ENCODE measurements at places on chromosomes 16 and 17.

- no peak for DNase-seq
Measured at GRCh38 chr16:15057681-15058417, 2.0 kb upstream of the NTAN1 start.

- DNase-seq = no peak
Measured at GRCh38 chr16:57256601-57257395, 11.7 kb downstream of the ARL2BP start.

DNA sequence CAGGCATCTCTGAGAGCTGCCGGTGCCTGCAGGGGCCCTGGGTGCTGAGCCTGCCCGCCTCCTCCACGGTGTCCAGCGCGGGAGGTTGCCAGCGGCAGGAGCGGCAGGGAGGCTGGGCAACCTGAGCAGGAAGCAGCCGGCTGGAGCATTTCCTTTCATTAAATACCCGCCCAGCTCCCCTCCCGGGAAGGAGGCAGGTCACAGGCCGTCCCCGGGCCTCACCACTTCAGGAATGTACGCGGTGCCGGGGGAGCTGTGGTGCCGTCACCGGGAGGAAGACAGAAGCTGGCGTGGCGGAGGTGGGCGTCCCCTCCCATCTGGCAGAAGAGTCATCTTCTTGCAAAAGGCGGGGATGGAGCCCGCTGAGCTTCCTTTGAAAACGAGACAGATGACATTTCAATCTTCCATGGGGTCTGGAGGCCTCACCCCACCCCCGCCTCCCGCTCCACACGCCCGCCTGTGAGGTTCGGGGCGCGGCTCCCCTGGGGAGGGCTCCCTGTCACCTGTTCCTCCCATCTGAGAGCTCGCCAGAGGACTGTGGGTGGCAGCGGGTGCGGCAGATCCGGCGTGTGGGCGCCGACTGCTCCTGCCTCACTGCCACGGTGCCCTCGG is 16.0 kb downstream of the SOX8 start:
- no peak for DNase-seq

DNA sequence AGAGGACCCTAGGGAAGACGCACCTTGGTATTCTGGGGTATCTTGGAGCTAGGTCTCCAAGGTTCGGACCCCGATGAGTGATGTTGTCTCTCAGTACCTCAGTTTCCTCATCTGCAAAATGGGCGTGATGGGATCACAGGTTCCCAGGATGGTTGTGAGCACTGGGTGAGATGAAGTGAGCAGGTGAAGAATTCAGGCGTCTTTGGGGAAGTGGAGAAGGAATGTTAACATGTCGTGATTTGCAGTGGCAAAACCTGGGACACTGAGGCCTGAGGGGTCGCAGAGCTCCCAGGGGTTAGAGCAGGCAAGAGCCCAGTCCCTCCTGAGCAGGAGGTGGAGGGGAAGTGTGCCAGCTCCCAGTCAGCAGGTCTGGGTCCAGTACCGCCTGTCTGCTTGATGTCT is 215.1 kb upstream of the GSE1 start:
- no peak for DNase-seq

GRCh38 chr16:79599837-79600637 is 500 bp downstream of the MAF start:
- DNase-seq = no peak

DNA sequence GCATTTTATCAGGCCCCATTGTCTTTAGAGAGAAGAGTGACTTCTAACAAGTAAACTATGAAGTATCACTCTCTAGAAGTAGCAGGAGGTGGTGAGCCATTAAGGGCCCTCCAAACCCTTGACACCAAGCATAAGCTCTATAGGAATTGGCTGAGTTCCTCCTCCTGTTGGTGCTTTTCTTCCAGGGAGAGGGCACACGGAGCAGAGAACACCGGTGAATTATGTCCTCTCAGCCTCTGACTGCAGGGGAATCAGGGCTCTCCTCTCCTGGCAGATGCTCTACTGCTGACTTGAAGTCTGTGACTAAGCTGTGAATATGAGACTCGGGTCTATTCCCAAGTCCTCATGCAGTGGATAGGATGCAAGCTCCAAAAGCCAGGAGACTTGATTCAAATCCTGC is 32.3 kb downstream of the CHD9 start:
- DNase-seq = no peak

DNA sequence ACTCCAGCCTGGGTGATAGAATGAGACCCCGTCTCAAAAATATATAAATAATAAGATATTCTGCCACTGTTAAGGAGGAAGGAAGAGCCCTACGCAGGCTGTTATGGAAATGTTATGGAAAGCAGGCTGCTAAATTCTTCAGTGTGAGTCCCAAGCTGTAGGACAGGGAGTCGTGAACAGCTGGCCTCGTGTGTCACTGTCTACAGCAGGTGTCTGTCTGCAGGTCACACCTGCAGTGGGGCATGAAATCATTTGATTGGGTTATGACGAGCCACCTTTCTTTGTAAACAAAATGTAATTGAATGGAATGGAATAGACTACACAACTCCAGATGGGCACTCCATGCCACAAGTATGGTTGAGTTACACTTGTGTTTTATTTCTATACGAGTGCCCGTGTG is 15.6 kb upstream of the LITAF start:
- peak; percentile 71 for DNase-seq

DNA sequence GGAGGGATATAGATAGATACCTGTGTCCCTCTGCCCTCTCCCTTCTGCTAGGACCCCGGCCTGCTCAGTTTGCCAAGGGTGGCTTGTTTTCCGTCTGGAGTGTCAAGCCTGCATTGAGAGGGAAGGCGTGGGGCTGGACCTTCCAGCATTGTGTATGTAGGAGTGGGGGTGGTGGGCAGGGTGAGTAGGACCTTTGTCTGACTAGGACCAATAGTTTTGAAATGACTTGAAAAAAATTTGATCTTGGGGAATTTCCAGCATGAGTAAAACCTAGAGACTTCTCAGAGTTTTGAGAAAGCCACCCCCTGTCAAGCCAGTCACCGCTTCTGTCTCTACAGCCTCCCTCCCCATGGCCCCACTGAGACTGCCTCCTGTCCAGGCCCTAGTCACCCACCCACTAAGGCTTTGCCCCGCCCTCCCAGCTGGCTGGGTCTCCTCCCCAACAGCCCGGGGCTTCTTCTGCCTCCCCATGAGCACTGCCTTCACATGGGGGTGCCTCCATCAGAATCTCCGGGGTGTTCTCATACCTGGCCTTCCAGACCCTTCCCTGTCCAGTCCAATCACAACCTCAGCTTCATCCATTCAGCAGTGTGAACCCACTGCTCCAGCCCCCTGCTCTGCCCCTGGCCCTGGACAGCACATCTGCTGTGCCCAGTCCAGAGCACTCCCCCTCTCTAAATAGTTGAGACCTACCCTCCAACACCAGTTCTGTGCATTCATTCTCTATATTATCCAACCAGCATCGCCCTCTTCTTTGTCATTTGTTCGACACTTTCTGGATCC is 207.0 kb downstream of the MSI2 start:
- no peak for DNase-seq

DNA sequence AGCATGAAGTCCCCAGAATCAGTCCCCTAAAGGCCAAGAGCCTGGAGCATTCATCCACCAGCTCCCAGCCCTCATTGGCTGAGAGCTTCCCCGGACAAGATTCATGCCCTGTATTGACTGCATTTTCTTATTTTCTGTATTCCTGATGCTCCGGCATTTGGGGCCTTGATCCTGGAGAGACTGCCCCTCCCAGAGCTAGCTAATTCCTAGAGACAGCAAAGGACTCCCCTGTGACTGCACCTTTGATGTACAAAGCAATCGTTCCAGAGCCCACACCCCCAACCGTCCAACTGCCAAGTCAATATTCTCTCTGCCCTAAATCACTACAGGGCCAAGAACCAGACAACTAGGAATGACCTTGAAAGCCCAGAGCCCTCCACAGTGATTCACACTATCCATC is 93.4 kb upstream of the CDH5 start:
- no peak for DNase-seq

DNA sequence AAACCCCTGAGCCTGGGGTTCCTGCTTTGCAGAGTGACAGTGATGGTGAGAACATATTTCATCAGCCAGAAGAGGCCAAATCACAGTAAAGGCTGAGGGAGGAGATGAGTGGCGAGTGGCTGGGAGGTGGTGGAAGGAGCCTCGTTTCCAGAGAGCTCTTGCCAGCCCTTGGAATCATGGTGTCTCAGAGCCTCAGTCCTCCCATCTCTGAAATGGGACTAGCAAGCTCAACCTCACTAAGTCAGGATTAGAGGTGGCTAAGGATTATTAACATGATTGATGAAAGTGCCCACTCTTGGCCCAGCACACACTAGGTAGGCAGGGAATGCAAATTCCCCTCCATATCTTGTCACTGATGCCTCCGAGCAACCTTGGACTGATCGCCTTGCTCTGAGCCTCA is 43.0 kb downstream of the IL4R start:
- DNase-seq = no peak

GRCh38 chr17:3738562-3739295 is 15.0 kb downstream of the HASPIN start:
- DNase-seq = peak; percentile 15

- no peak for DNase-seq
Measured at GRCh38 chr16:27217256-27217655, 13.9 kb downstream of the KDM8 start.

- no peak for DNase-seq
Measured at GRCh38 chr17:5780476-5780875, 196.2 kb upstream of the NLRP1 start.

- no peak for DNase-seq
Measured at GRCh38 chr17:8001976-8002720, at the start of gene GUCY2D. TSS of gene GUCY2D (plus strand) at chr17:8002615. CDS start at chr17:8003048, 433 bp downstream.

DNA sequence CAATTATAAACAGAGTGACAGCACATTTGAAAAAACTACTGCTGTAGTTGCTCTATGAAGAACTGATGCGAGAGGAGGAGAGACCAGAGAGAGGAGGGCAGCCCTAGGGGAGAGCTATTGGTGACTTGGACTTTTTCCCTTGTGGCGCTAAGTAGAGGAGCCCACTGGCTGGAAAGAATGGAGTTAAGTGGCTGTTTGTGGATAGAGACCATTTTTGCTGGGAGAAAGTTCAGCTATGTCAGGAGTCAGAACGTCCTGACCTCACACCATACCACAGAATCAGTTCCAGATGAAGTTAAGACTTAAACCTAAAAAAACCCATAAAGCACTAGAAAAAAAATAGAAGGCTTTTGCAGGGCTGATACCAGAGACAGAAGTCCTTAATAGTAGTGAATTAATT is 2.0 kb downstream of the POLR2A start:
- no peak for DNase-seq

- DNase-seq = no peak
Measured at GRCh38 chr17:81064678-81065475, 29.9 kb downstream of the BAIAP2 start.

GRCh38 chr17:59853168-59853918 is 39.4 kb downstream of the TUBD1 start:
- no peak for DNase-seq

Data from NCI-H2107 (cell line).